ENCODE measurements at places on chromosomes 12 and 14.

- no peak for DNase-seq
Measured at GRCh38 chr14:59301354-59301753, 112.9 kb downstream of the DAAM1 start.

DNA sequence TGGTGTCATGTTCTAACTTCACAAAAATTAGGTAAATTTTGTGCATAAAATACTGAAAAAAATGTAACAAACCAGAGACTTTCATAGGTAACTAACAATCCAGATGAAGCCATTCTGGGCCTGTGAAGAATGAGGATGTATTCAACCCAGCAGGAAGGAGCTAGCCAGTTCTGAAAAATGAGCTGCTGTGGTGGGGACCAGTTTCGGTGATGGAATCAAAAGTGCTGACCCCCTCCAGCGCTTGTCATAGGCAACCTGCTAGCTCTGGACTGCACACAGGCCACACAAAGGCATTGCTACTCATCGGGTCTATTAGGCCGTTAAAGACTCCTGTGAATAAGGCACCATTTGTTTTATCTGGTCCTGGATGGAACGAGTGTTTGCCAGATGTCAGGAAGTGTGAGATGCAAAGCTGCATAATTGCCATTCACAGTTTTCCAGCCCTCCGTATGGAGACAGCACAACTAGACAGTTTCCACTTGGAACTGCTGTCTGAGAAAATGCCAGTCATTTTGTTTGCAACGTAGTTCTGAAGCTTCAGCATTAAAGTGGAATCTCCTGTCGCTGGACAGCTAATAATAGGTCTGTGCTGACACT, 3.3 kb upstream of the RIMBP2 start:
- DNase-seq: no peak

GRCh38 chr14:51738754-51739153, 87.0 kb downstream of the FRMD6 start:
- no peak for DNase-seq

GRCh38 chr14:23109769-23110168, 5.0 kb upstream of the CIROP start:
- no peak for DNase-seq

DNA sequence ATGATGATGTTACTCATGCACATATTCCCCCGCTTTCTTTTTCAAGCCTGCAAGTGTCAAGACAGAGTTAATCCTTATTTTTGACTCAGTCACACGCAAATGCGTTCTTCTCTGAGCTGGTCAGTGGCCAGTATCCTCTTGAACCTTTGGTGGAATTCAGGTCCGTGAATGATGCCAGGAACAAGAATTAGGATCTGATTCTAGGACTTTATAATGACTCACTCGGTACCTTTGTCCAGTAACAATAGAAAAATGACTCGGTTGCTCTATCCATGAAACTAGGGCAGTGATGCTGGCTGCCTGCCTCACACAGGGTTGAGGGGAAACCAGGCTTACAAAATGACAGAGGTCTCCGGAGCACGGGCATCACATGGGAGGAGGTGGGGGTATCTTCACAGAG, 185.8 kb upstream of the NUDT4 start:
- DNase-seq: no peak

- DNase-seq: no peak
Measured at GRCh38 chr12:126189856-126190255, 1124.6 kb downstream of the AACS start.

DNA sequence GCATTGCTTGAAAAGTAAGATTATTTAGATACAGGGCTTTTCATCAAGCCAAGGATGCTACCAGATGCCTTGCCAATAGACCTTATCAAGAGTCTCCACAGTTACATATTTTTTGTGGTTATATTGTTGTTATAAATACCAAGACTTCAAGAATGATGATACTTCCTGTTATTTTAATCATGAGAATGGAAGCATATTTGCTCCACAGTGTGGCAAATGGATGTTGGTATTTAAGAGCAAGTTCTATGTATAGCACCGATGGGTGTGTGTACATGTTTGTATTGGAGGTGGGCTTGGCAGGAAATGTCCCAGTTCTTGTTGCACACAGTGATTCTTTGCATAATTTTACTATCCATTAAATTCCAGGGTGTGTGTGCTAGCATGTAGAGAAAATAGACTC, 4.4 kb upstream of the NID2 start:
- no peak for DNase-seq

DNA sequence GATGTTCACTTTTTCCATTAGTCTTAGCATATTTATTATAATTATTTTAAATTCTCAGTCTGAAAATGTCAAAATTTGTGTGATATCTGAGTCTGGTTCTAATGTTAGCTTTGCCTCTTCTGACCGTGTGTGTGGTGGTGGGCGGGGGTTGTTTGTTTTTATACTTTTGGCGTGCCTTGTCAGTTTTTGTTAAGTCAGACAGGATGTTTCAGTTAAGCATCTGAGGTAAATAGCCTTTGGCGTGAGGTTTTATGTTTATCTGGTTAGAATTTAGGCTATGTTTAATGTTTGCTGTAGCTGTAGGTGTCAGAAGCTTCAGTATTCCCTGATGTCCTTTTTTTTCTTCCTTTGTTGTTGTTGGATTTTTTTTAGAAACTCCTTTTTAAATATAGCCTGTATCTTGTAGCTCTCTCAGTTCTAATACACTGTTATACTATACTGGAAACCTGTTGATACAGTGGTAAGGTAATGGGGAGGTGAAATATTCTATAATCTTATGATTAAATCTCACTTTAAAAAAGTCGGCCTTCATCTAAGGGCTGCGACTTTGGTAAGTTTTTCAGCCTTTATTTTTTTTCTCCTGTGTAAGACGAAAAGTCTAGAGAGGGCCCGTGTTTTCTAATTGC, 111.6 kb downstream of the SCAF11 start:
- DNase-seq: no peak
